ENCODE measurements at places on chromosomes 5 and 9.
A peak's percentile ranks its signal among the peaks of the same experiment; 100 is the strongest.

GRCh38 chr5:16082053-16082452, 97.5 kb downstream of the MARCHF11 start:
- DNase-seq, result no peak

GRCh38 chr9:101325053-101325452, 59.8 kb downstream of the BAAT start:
- DNase-seq, result no peak

DNA sequence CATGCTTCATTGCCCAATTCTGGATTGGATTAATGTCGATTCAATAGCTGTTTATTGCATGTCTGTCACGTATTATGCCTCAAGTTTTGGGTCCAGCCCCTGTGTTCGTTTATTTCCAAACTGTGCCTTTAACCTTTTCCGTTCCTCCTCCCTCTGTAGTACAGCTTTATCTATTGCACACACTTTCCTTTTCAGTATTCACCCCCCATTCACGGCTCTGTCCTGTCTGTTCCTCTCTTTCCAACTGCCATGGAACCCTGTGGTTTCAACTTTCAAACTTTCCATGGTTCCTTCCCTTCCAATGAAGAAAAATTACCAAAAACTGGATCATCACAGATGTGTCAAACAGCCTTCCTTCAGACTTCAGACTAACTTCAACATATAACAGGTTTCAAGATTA, 17.1 kb downstream of the SMARCA2 start:
- no peak for DNase-seq

GRCh38 chr9:111231801-111232580, 98.0 kb downstream of the OR2K2 start:
- DNase-seq, result no peak

- no peak for DNase-seq
Measured at GRCh38 chr5:99032234-99033013, 103.6 kb upstream of the CHD1 start.

- DNase-seq, result no peak
Measured at GRCh38 chr5:112210430-112211005, 208.6 kb downstream of the EPB41L4A start.

DNA sequence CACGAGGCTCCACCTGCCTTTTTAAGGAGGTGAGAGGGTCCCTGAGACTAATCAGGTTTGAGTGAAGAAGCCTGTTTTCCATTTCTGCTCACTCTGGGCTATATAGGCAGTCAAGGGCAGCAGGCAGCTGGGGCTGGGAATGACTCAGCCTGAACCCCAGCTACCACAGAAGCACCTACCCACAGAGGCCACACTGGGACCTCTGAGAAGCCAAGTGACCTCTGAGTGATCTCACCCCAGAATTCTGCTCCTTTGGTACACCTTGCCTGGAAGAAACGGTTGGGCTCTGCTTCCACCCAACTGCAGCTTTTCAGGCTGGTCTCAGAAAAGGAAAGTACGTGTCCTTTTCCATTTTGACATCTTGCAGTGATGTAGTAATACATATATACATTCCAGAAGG, 6.8 kb downstream of the FAM219A start:
- no peak for DNase-seq

DNA sequence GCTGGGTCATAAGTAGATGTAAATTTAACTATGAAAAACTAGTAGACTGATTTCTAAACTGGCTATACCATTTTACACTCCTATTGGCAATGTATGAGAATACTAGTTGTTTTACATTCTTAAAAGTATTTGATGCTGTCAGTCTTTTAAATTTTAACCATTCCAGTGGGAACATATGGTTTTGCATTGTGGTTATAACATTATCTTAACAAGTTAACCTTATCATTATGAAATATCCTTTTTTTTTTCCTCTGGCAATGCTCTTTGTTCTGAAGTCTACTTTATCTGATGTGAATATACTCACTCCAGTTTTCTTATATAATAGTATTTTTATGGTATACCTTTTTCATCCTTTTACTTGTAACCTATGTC, 548.9 kb upstream of the CLINT1 start:
- no peak for DNase-seq

DNA sequence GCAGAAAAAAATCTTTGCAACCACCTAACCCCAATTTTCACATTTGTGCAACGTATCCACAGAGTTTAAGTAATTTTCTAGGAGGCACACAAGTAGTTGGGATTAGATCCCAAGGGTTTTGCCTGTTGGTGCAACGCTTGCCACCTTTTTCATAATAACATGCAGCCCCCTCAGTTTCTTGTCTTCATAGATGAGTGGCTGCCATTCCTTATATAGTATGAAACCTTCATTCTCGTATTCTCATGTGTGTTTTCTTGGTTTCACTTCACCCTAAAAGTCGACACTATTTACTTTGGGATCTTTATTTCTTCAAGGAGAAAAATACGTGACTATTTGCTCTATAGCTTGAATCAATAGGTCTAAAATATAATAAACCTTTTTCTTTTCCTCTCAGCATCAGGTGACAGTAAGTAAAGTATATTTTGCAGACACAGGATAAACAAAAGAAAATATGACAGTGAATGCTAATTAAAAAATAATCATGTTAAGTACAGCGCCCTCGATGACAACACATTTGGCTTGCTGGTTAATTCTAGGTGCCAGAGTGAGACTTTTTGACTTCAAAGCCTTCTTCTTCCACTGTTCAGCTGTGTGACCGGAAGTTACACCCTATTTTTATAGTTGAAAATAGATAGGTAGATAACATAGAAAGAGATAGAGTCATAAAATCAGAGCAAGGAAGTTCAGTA, 342.8 kb upstream of the CCNG1 start:
- no peak for DNase-seq

DNA sequence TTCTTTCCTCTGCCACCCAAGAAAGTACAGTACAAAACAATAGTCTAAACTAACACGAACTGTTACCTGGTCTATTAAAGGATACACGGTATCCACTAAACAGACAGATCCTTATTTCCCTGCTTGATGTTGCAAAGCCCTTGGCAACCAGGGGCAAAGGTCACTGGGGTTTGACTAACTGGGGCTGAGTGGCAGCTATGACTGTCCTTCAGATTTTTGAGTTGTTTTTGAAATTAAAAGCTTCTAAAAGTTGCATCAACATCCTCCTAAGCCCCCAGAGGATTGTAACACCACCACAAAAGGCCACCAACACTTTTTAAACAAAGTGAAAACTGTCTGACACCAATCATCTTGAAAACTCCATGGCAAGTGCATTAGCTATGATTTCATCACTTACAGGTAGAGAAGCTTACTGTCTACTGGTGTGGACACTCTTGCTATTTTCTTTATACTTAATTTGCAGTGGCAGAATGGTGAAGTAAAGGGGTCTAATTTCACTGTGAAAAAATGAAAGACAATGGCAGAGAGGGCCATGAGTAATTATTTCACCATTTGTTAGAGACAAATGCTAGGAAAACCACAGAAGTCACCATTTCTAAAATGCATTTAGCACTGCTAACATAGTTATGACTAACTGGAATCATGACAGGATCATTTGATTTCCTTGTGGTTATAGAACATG, 292.4 kb downstream of the EFNA5 start:
- no peak for DNase-seq

DNA sequence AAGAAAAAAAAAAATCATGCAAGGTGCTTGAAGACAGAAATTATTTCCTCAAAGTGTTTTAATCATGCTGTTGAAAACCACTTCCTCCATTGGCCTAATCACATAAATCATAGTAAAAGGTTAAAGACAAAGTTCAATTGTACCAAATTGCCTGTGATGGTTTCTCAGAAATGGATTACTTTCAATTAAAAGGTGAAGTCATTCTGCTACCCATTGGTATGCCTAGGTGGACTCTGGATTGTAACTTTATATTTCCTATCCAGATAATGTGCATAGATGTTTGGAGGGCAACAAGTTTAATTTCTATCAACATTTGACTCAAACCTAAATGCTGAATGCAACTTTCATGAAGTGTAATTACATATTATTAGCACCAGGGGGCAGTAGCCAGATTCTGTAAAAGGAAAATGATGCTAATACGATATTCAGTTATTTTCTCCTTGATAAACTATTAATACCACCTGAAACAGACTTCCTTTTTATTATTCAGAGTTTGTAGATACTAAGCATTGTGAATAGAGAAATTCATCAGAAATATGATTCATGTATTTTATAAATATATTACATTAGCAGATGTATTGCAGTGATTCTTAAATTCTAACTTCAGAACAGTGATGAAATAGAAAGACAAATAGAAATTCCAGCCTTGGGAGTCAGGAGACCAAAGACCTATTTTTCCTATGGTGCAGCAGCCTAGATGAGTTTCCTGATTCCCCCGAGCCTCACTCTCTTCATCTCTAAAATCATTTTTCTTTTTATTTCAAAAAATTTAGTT, 148.2 kb downstream of the CAAP1 start:
- DNase-seq, result no peak

GRCh38 chr5:171483551-171484135, 64.2 kb downstream of the FGF18 start:
- no peak for DNase-seq

- DNase-seq, result no peak
Measured at GRCh38 chr5:94057655-94058054, 316.3 kb upstream of the POU5F2 start.

GRCh38 chr9:128304136-128304970, 17.9 kb downstream of the TRUB2 start:
- DNase-seq, result no peak

GRCh38 chr5:132102944-132103331, 29.3 kb downstream of the CSF2 start:
- no peak for DNase-seq

- no peak for DNase-seq
Measured at GRCh38 chr5:131810510-131811249, 13.9 kb upstream of the FNIP1 start.

- DNase-seq, result no peak
Measured at GRCh38 chr9:21672140-21672539, 130.3 kb upstream of the MTAP start.

GRCh38 chr5:117872798-117873368, 1115.5 kb downstream of the DTWD2 start:
- no peak for DNase-seq

DNA sequence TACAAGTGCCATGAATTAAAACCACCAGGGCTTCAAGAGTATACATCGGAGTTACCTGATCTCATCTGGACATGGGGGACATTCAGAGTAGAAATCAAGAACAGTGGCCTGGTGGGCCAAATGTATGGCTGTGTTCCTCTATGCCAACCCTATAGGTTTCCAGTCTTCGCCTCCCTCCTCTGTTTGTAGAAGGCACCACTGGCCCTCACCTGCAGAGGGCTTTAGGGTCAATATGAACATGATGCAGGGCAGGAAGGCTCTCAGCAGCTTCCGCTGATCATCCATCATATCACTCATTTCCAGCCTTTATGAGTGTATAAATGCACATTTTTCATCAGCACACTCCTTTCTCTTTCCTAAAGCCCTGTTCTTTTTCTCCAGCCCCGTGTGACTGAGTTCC, 555.5 kb upstream of the BRINP1 start:
- DNase-seq, result no peak

DNA sequence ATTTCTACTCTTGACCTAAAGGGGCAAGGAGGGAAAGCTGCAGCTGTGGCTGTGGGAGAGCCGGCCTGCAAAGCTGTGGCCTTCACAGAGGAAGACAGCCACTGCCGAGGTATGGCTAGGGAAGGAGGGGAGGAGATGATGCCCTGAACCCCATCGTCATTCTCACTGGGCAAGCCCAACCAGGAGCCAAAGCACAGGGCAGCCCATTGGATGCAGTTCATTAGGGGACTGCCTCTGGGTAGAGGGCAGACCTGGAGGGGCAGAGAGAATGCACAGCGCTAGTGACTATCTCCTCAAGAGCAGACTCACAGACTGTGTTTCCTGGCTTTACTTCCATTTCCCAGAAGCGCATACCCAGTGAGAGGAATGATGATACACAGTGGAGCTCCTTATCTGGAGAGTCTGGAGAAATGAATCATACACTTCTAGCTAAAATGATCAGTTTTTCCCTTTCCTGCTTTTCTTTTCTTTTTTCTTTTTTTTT, 47.2 kb upstream of the TTC23L start:
- no peak for DNase-seq

DNA sequence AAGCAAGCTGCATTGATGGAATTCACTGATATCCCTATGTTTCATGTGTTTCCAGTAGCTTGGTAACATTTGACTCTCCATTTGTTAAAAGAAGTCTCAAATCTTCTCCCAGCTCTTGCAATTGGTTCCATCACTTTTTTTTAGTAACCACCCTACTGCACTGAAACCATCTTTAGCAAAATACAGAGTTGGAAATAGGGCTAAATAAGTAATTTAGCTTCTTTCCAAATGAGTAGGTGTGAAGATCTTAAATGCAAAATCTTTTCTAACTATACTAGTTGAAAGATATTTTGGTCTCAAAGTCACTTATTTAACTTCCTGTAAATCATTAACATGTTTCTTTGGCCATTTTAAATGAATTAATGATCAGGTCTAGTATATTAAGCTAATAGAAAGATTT, 138.1 kb downstream of the DIRAS2 start:
- no peak for DNase-seq

DNA sequence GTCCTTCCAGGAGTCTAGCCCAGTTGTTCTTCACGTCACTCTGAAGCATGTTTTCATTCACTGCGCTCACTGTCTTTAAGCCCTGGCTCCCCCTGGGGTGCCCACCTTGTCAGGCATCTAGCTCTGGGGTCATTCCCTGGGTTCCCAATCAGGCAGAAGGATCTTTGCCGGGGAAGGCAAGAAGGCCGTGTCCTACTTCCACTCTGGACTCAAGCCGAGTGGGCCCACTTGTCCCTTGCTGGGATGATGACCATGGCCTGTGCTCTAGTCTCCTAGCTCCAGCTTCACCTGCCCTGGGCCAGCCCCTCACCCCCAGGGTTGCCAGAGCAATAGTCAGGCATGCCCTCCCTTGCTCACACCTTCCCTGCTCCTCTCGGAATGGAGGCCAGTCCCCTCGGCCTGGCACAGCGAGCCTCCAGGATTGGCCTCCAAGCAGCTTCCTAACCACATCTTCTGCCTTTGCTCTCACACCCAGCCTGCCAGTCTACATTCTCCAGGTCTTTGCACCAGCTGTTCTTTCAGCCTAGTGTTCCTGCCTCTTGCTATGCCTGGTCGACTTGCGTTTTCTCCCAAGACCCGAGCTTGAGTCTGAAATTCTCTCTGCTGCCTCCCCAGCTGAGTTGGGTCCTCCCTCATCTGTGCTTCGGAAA, 32.2 kb upstream of the PSD2 start:
- no peak for DNase-seq

GRCh38 chr9:35112257-35113020, 3.2 kb downstream of the ATOSB start:
- DNase-seq, result no peak

DNA sequence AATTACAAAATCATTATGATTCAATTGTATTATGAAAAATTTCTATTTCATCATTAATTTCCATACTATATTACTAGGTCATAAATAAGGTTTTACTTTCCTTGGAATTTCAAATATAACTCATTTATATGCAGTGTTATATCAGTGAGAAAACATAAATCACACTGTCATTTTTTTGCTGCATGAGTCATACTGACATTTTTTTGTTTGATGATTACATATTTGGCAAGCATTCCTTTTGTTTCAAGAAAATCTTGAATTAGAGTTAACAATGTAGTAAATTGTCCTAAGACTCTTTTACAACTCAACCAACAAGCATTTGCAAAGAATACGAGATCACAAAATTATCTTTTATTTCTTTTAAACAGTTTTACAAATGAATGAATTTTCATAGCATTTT, 298.4 kb upstream of the SEMA6A start:
- DNase-seq, result no peak

GRCh38 chr5:115702025-115702424, 76.2 kb upstream of the TMED7 start:
- no peak for DNase-seq

GRCh38 chr5:20949636-20950035, 961.6 kb upstream of the CDH18 start:
- DNase-seq, result no peak

GRCh38 chr5:56815658-56816545, 553 bp downstream of the MAP3K1 start:
- peak; percentile 60 for DNase-seq

- DNase-seq, result no peak
Measured at GRCh38 chr5:27612161-27612560, 573.8 kb upstream of the CDH9 start.
